Mucosa of gallbladder (tissue), 1 donor: ENCODE measurements at places on chromosomes 16 and 17.

GRCh38 chr16:78606545-78606944 is 507.1 kb downstream of the WWOX start:
- DNase-seq = no peak

GRCh38 chr16:2530629-2531318 is 434 bp downstream of the CEMP1 start:
- no peak for DNase-seq

GRCh38 chr16:65515193-65515592 is 393.3 kb upstream of the CDH11 start:
- no peak for DNase-seq

GRCh38 chr17:68019675-68020408 is 15.7 kb upstream of the KPNA2 start:
- peak; percentile 97 for DNase-seq

DNA sequence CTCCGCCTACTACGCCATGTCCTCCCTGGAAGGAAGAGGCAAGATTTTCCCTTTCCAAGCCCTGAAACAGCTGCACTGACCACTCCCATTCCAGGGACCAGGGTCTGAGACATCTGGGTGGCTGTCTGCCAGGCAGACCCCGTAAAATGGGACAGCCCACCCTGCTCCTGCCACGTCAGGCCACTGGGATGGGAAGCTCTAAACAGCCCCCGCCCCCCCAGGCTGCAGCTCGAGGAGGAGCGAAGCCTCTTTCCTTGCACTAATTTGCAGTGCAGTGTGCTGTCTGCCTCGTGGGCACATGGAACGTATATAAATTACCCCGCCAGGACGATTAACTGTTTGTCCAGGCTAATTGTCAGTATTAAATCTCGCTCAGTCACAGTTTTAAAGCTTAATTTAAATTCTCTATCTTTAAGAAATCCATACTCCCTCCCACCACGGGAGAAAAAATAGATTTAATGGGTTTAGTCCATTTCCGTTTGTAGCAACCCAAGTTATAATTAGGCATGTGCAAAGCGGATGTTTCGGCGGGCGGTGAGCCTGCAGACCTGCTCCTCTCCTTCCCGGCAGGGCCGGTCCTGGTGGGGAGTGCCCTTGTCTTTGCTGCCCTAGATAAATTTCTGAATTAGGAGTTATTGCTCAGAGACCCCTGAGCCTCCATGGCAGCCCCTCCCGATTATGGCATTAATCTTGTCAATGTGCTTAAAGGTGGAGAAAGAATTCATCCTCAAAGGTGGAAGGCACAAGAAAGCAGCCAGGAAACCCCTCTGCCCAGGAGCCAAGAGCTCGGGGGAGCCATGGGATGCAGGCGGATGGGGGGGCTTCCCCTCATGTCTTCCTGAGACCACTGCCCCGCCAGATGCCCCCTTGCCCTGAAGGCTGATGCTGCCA is 268.0 kb upstream of the TNRC6C start:
- DNase-seq = no peak

- DNase-seq = no peak
Measured at GRCh38 chr17:34207572-34207971, 47.5 kb upstream of the CCL2 start.

DNA sequence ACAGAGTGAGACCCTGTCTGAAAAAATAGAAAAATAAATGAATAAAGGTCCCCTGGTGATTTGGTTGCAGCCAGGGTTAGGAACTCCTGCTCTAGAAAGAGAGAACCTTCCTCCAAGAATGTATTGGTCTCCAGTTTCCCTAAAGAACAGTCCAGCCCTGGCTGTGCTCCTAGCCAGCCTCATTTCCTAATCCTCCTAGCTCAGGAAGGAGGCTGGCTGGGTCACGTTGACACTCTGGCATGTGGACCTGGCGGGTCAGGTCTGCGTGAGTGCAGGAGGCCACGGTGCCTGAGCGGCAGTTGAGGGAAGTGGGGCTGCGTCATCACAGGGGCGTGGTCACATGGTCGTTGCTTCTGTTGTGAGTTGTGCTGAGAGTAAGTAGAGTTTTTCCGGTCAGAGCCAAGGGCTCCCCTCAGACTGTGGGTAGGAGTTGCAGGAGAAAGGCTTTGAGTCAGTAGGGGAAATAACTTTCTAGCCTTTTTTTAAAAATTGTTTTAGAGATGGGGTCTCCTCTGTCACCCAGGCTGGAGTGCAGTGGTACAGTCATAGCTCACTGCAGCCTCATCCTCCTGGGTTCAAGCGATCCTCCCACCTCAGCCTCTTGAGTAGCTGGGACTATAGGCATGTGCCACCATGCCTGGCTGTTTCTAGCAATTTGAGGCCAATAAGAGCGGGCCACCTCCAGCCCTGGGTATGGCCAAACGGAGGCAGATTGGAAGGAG is 194.0 kb upstream of the CIBAR2 start:
- peak; percentile 89 for DNase-seq

- DNase-seq = peak; percentile 70
Measured at GRCh38 chr17:76681222-76682137, 29.3 kb downstream of the MXRA7 start.
